ENCODE measurements at places on chromosomes 7 and 10. TPM values are rescaled to one million over a fixed set of nuclear protein-coding genes. Genes with fewer than 3 reads are reported as not detected.
A peak's percentile ranks its signal among the peaks of the same experiment; 100 is the strongest.

- no peak overlapping the region for H3K4me3 ChIP-seq
- no peaks in the 10 kb centered on the region for H3K36me3 ChIP-seq
- no peak for DNase-seq
- H3K4me1 ChIP-seq, result no peaks in the 10 kb centered on the region
These were observed 13.2 kb upstream of the GIMAP1 start for GRCh38 chr7:150703209-150703608.

- no peaks in the 10 kb centered on the region for H3K36me3 ChIP-seq
- peaks cover 7% of the 10 kb centered on the region for H3K27me3 ChIP-seq
- no peak for DNase-seq
- H3K27ac ChIP-seq, result no peak overlapping the region
These were observed 8.1 kb downstream of the ADAP1 start for GRCh38 chr7:946256-946996.

- peak; percentile 58 for DNase-seq
- H3K27ac ChIP-seq, result no peak overlapping the region
- no peak overlapping the region for H3K4me3 ChIP-seq
These were observed 30.4 kb upstream of the HABP2 start for GRCh38 chr10:113522460-113522859.

DNA sequence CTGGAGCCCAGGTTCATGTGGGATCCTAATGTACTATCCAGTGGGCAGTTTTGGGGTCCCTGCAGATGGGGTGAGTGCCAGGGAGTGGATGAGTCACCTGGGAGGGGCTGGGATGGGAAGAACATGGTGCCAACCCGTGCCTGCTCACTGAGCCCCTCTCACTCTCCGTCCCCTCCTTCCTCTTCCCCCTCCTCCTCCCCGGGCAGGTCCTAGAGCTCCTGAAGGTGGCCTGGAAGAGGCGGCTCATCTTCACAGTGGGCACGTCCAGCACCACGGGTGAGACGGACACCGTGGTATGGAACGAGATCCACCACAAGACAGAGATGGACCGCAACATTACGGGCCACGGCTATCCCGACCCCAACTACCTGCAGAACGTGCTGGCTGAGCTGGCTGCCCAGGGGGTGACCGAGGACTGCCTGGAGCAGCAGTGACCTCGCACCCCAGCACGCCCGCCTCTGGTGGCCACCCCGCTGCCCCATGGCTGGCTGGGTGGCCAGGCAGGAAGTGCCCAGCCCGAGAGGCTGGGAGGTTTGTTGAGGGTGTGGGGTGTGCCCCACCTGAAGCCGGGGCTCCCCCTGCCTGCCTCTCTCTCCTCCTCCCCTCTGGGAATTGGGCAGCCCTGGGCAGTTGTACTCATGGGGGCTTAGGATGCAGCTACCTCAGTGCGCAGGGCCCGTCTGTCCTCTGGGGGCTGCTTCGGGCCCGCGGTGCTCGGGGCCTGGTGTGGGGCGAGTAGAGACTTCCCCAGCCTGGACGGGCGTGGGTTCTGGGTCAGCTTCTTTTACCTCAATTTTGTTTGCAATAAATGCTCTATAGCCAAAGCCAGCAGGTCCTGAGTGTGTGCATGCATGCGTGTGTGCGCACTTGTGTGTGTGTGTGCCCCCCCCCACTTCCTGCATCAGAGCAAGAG is 4.9 kb upstream of the UPK3B start:
- H3K4me3 ChIP-seq, result no peak overlapping the region
- no peaks in the 10 kb centered on the region for H3K36me3 ChIP-seq
- no peaks in the 10 kb centered on the region for H3K27me3 ChIP-seq

The EPO gene
- not detected for total RNA-seq

- H3K36me3 ChIP-seq, result no peaks in the 10 kb centered on the region
- no peak overlapping the region for H3K27ac ChIP-seq
- DNase-seq, result no peak
- no peaks in the 10 kb centered on the region for H3K27me3 ChIP-seq
- H3K4me1 ChIP-seq, result no peaks in the 10 kb centered on the region
- H3K4me3 ChIP-seq, result no peak overlapping the region
These were observed 173.1 kb upstream of the LRRTM3 start for GRCh38 chr10:66752714-66753113.

DNA sequence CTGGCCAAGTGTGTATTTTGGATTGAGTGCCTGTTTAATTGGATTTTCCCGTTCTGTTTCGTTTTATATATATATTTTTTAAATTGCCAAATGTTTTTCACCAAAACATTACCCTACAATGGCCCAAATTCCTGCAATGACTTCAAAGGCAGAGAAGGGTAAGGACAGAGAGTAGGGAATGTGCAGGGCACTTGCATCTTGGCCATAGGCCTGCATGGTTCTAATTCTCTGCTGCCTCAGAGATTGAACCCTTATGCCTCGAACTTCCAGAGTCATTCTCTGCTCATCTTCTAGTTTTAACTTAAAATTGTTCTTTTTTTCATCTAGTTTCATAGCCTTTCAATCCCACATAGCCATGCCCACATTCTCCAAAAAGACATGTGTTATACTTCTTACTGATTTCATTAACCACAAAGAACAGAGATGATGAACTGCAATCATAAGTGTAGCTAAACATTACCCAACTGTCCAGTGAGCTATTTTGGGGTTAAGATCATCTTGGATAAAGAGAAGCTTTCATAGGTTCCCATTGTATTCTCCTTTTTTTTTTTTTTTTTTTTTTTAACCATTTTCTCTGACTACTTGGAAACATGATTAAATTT is 177.6 kb downstream of the PLXDC2 start:
- peaks cover 13% of the 10 kb centered on the region for H3K4me1 ChIP-seq
- H3K36me3 ChIP-seq, result no peaks in the 10 kb centered on the region
- H3K4me3 ChIP-seq, result no peak overlapping the region
- no peak overlapping the region for H3K27ac ChIP-seq

DNA sequence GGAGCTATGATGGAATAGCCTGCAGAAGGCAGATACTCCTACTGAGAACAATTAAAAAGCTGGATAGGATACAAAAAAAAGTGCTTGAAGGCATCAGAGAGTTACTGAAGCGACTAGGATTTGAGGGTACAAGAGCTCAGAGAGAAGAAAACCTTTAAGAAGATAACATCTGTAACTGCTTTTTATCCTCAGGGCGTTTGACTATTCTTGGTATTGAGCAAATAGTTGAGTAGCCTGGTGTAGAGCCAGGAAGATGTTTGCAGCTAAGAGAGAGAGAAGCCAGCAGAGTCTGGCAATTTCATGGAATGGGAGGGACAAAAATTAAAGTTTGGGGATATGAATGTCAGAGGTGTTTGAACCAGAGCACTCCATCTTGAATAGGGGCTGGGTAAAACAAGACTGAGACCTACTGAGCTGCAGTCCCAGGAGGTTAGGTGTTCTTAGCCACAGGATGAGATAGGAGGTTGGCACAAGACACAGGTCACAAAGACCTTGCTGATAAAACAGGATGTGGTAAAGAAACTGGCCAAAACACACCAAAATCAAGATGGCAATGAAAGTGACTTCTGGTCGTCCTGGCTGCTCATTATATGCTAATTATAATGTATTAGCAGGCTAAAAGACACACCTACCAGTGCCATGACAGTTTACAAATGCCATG is 428.8 kb downstream of the SH2D4B start:
- no peak overlapping the region for H3K27ac ChIP-seq
- DNase-seq, result no peak
- H3K36me3 ChIP-seq, result no peaks in the 10 kb centered on the region
- H3K4me1 ChIP-seq, result no peaks in the 10 kb centered on the region
- no peak overlapping the region for H3K4me3 ChIP-seq

- H3K4me1 ChIP-seq, result no peaks in the 10 kb centered on the region
- no peaks in the 10 kb centered on the region for H3K36me3 ChIP-seq
- no peaks in the 10 kb centered on the region for H3K27me3 ChIP-seq
- DNase-seq, result peak; percentile 71
- H3K27ac ChIP-seq, result no peak overlapping the region
- H3K4me3 ChIP-seq, result no peak overlapping the region
These were observed 17.0 kb downstream of the PNLIPRP3 start for GRCh38 chr10:116444527-116445142.

DNA sequence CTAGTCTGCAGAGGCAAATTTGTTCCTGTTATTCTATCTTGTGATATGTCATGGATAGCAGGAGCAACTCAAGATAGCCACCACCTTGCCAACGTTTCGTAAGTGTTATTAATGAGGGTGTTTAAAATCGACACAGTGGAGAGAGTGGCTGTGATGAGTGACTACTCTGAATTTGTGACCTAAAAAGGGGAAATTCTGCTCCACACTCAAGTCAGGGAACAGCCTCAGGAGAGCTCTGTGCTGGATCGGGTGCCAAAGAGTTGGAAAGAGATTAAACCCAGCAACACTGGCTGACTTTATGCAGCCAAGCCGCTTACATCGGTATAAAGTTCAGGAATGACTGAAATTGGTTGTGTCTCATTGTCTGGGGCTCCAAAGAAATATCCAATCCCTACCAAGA is 9.5 kb downstream of the TACC2 start:
- H3K27me3 ChIP-seq, result no peaks in the 10 kb centered on the region
- H3K4me1 ChIP-seq, result peaks cover 11% of the 10 kb centered on the region
- H3K4me3 ChIP-seq, result no peak overlapping the region
- no peak overlapping the region for H3K27ac ChIP-seq
- no peak for DNase-seq
- H3K36me3 ChIP-seq, result no peaks in the 10 kb centered on the region

- no peaks in the 10 kb centered on the region for H3K27me3 ChIP-seq
- no peak for DNase-seq
- peaks cover 52% of the 10 kb centered on the region for H3K4me1 ChIP-seq
- H3K36me3 ChIP-seq, result no peaks in the 10 kb centered on the region
These were observed 12.7 kb downstream of the CUL1 start for GRCh38 chr7:148711191-148712102.

DNA sequence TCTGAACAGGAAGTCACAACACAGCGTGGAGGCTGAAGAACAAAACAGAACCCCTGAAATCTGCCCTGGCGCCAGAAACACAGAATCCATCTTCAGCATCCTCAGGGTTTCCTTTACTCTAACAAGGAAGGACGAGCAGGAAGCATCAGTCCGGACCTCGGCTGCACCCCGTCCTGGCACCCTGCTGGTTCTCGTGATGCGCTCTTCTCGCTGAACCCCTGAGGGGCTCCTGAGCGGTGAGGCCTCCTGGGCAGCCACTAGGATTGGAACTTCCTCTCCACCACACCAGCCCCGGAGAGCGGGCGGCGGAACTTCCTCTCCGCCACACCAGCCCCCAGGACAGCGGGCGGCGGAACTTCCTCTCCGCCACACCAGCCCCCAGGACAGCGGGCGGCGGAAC is 461.9 kb downstream of the PTPRN2 start:
- H3K27ac ChIP-seq, result no peak overlapping the region
- DNase-seq, result no peak
- H3K36me3 ChIP-seq, result peaks cover 4% of the 10 kb centered on the region
- no peak overlapping the region for H3K4me3 ChIP-seq

The GSAP gene
- 1.1 TPM for total RNA-seq

- no peak overlapping the region for H3K4me3 ChIP-seq
- H3K27ac ChIP-seq, result no peak overlapping the region
- no peak for DNase-seq
- H3K27me3 ChIP-seq, result 0 out of 2 replicates have a peak, but pooled peaks cover 5% of the 10 kb centered on the region
- H3K36me3 ChIP-seq, result no peaks in the 10 kb centered on the region
These were observed 5.1 kb downstream of the PHYH start for GRCh38 chr10:13294784-13295183.

- DNase-seq, result no peak
- H3K27me3 ChIP-seq, result no peaks in the 10 kb centered on the region
- H3K4me1 ChIP-seq, result peaks cover 4% of the 10 kb centered on the region
- H3K36me3 ChIP-seq, result no peaks in the 10 kb centered on the region
- H3K27ac ChIP-seq, result no peak overlapping the region
These were observed 875.5 kb downstream of the XPNPEP1 start for GRCh38 chr10:109047856-109048255.

The CYTH3 gene
- total RNA-seq, result 15.3 TPM

DNA sequence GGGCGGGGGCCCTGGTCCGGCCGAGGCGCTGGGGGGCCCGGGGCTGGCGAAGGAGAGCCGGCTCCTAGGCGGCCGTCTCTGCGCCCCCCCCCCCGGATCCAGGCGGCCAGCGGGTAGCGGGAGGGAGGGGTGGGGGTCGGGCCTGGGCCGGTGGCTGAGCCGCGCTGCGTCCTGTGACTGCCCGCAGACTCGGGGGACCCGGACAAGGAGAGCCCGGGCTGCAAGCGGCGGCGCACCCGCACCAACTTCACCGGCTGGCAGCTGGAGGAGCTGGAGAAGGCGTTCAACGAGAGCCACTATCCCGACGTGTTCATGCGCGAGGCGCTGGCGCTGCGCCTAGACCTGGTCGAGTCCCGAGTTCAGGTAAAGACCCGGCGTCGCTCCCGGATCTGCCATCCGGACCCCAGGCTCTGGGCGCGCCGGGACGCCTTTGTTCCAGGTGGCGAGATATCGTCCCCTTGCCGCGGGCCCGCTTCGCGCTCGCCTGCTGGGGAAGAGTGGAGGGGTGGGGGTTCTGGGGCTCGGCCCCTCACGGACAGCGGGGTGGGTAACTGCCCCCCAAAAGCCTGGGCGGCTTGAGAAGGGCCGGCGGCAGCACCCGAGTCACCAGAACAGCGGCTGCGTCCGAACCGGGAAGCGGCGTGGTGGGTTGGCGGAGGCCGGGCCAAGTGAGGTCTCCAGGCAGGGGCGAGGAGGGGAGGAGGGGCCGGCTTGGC is 819 bp downstream of the UNCX start:
- peak; percentile 62 for DNase-seq
- no peaks in the 10 kb centered on the region for H3K36me3 ChIP-seq
- peaks cover 46% of the 10 kb centered on the region for H3K4me1 ChIP-seq
- H3K27me3 ChIP-seq, result peaks cover 88% of the 10 kb centered on the region
- peak overlapping the region; percentile 49 for H3K4me3 ChIP-seq

The HACD1 gene
- total RNA-seq, result 34.1 TPM

The PRKAR2B gene
- 53.6 TPM for total RNA-seq

GRCh38 chr7:57407125-57407524 is 42.9 kb upstream of the ZNF716 start:
- H3K4me1 ChIP-seq, result no peaks in the 10 kb centered on the region
- H3K36me3 ChIP-seq, result no peaks in the 10 kb centered on the region
- no peak overlapping the region for H3K27ac ChIP-seq
- DNase-seq, result no peak
- no peak overlapping the region for H3K4me3 ChIP-seq

The MYO3A gene
- 10.7 TPM for total RNA-seq

The NEUROD6 gene
- not detected for total RNA-seq

GRCh38 chr7:19464241-19464640 is 244.6 kb downstream of the POLR1F start:
- H3K4me1 ChIP-seq, result no peaks in the 10 kb centered on the region
- DNase-seq, result no peak
- H3K27me3 ChIP-seq, result no peaks in the 10 kb centered on the region

The LARP4B gene
- total RNA-seq, result 52.3 TPM

DNA sequence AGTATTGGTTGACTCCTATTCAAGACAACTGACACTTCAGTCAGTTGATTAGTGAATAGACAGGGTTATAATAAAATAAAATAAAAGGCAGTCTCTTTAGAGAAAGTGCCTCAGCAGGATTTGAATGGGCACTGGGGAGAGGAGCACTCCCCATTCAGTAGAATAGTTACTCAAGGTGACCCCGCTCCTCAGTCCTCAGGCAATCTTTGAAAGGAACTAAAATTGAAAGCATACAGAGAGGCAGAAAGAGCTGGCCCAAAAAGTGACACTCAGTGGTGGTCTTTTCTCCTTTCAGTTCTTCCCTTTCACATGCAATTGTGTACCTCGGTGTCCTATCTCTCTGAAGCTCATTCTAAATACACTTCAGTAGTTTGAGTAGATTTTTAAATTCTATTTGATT is 47.4 kb upstream of the MACC1 start:
- H3K27me3 ChIP-seq, result no peaks in the 10 kb centered on the region
- H3K36me3 ChIP-seq, result no peaks in the 10 kb centered on the region
- peaks cover 11% of the 10 kb centered on the region for H3K4me1 ChIP-seq
- no peak for DNase-seq
- H3K4me3 ChIP-seq, result no peak overlapping the region

All from GM23338 (cell line).